ENCODE measurements at places on chromosomes 1 and 21. TPM values are rescaled to one million over a fixed set of nuclear protein-coding genes. Genes with fewer than 3 reads are reported as not detected.

S1PR1 gene
- total RNA-seq: 75.1 TPM

ATP5PO gene
- total RNA-seq: 161 TPM

PLEKHO1 gene
- 55.2 TPM for total RNA-seq

KAZN gene
- 16.0 TPM for total RNA-seq

IL19 gene
- total RNA-seq: not detected

LHX8 gene
- total RNA-seq: not detected

DNA sequence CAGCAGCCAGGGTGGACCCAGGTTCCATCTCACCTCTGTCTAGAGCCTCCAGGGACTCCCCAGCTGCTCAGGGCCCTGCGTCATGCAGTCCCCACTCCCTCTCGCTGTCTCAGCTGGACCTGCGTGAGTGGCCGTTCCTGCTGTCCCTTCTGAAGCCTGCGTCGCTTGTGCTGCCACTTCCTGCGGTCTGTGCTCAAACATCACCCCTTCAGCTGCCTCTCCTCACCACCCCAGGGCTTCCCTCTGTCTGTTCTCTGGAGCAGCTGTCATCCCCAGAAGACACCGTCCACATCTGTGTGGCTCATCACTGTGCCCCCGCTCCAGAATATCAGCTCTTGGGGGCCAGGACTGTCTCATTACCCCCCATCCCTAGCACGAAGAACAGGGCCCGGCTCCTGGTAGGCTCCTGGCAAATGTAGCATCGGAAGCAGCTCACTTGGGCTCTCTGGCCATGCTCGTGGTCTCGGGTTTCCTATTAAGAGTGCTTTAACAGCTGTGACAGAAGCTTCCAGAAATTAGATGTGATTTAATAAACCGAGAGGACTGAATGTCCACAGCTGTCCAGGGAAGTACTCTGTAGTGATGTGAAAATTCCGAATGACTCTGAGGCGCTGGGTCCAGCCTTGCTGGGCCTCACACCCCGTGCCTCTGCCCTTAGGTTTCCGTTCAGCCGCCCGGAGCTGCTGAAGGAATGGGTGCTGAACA lies 3.3 kb downstream of the THAP3 start:
- no peaks in the 10 kb centered on the region for H3K27me3 ChIP-seq
- H3K36me3 ChIP-seq: peaks cover 14% of the 10 kb centered on the region
- no peak overlapping the region for H3K4me3 ChIP-seq
- no peak overlapping the region for H3K27ac ChIP-seq
- DNase-seq: no peak
- no peaks in the 10 kb centered on the region for H3K4me1 ChIP-seq

DNA sequence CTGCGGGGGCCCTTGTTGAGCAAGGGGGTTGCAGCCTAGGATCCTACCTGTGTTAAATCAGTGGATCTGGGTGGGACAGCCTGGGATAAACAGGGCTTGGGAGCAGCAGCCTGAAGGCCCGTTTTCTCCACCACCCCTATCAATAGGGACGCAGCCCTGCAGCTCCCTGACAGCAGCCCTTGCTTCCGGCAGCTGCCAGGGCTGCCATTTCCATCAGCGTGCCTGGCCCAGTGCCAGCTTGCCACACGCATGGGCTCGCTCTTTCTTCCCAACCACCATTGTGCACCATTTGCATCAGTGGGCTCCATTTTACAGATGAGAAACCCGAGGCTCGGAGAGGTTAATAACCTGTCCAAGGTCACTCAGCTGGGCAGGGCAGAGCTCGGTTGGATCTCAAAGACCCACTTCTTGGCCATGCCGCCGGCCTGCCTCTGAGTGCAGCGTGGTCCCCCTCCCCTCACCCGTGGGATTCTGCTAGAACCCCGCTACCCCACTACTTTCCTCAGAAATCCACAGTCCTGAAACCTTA lies 3.8 kb downstream of the WNT4 start:
- H3K4me3 ChIP-seq: no peak overlapping the region
- H3K27me3 ChIP-seq: peaks cover 76% of the 10 kb centered on the region
- no peak overlapping the region for H3K27ac ChIP-seq

DNA sequence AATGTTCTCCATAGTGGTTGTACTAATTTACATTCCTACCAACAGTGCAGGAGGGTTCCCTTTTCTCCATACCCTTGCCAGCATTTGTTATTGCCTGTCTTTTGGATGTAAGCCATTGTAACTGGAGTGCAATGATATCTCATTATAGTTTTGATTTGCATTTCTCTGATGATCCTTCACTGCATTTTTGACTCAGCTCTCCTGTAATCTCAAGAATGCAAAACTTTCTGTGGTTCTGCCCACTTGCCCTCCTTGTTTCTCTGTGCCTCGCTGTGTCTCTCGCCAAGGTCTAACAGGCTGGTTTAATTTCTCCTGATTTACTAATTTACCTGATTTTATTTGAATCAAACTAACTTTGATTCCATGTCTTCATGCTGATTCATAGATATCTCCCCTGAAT lies 407.9 kb downstream of the ZP4 start:
- H3K4me3 ChIP-seq: no peak overlapping the region
- H3K27ac ChIP-seq: no peak overlapping the region
- H3K27me3 ChIP-seq: no peaks in the 10 kb centered on the region
- no peak for DNase-seq
- H3K36me3 ChIP-seq: no peaks in the 10 kb centered on the region

GRCh38 chr1:7333094-7333493 lies 438.0 kb upstream of the VAMP3 start:
- H3K36me3 ChIP-seq: no peaks in the 10 kb centered on the region
- H3K27ac ChIP-seq: no peak overlapping the region
- no peaks in the 10 kb centered on the region for H3K27me3 ChIP-seq
- no peak overlapping the region for H3K4me3 ChIP-seq
- DNase-seq: no peak

DNA sequence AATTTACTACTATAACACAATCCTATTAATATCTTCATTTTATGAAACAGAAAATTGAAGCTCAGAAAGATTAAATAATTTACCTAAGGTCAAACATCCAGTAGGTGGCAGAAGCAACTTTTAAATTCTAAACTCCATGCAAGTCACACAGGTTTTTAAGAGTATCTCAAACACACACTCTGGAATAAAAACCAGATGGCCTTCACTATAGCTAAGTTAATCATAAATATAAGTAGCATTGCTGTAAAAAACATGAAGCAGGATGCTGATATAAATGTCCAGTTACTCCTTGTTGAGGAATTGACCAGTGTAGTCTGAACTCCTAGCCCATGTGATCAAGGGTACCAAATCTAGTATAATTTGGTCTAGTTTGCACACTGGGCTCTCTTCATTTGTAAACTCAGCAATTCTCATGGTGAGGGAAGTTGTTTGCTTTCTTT lies 9.4 kb upstream of the FMO3 start:
- no peak for DNase-seq
- peak overlapping the region; percentile 23 for H3K27ac ChIP-seq
- no peaks in the 10 kb centered on the region for H3K27me3 ChIP-seq
- peaks cover 6% of the 10 kb centered on the region for H3K4me1 ChIP-seq

GRCh38 chr1:17494114-17494729 lies 45.3 kb upstream of the ARHGEF10L start:
- H3K27ac ChIP-seq: no peak overlapping the region
- H3K27me3 ChIP-seq: no peaks in the 10 kb centered on the region

- no peak overlapping the region for H3K4me3 ChIP-seq
- H3K36me3 ChIP-seq: no peaks in the 10 kb centered on the region
- no peak for DNase-seq
- H3K27ac ChIP-seq: no peak overlapping the region
- no peaks in the 10 kb centered on the region for H3K27me3 ChIP-seq
Measured at GRCh38 chr1:67683316-67683715, 1.7 kb upstream of the GADD45A start.

DNA sequence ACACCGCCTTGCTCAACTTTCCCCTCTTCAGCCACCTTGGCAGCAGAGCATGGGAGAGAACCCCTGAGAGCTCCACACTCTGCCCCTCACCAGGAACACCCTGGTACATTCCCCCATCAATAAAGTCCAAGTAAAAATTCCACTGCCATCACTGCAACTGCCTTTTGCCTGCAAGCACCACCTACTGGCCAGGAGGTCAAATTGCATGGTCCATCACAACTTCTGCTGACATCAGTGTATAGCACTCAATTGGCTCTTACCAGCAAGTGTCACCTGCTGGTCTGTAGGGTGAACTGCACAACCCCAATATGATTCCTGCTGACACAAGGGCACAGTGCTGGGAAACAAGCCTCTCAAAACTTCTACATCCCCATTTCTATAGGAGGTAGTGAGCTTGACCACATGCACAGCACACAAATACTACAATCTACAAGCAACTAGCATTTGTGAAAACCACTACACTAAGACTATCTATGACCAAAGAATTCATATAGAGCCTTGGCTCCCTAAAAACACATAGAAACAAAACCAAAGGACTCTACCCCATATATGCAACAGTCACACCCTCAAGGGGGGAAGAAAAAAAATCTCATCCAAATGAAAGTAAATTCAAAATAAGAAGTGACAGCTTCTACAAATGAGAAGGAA lies 69.2 kb downstream of the FASLG start:
- no peaks in the 10 kb centered on the region for H3K4me1 ChIP-seq
- H3K4me3 ChIP-seq: no peak overlapping the region
- no peak overlapping the region for H3K27ac ChIP-seq

GRCh38 chr1:224448453-224449017 lies 13.9 kb upstream of the WDR26 start:
- no peak overlapping the region for H3K4me3 ChIP-seq
- no peaks in the 10 kb centered on the region for H3K36me3 ChIP-seq
- H3K4me1 ChIP-seq: no peaks in the 10 kb centered on the region
- no peaks in the 10 kb centered on the region for H3K27me3 ChIP-seq
- DNase-seq: no peak
- H3K27ac ChIP-seq: no peak overlapping the region

DNA sequence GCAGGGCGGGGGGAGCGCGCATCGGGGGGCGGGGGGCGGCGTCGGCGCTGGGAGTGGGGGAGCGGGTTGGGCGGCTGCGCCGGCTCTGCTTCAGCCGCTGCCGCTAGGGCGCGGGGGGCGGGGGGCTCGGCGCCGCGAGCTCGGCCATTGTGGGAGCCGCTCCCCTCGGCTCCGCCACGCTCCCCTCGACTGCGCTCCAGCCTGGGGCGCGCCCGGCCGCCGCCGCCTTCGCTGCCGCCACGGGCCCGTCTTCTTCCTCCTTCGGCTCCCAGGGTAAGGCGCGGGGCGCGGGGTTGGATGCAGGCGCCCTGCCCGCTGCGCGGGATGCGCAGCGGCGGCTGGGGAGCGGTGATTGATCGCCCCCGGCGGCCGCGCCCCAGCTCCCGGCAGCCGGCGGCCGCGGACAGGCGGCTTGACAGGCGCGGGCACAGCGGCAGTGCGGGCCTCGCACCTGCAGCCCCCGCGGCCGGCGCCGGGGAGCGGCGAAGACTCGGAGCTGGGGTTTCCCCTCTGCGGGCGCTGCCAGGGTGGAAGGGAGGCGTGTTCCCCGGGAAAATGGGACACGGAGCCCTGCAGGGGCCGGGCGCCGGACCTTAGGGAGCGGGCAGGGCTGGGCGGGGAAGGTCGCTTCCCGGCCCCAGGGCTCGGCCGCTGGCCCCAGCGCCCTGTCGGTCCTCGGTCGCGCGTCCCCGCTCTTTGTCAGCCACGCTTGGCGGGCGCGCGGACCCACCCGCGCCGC lies 55.3 kb downstream of the NDUFS5 start:
- no peak overlapping the region for H3K27ac ChIP-seq
- H3K36me3 ChIP-seq: no peaks in the 10 kb centered on the region
- H3K4me3 ChIP-seq: peak overlapping the region; percentile 38

DNA sequence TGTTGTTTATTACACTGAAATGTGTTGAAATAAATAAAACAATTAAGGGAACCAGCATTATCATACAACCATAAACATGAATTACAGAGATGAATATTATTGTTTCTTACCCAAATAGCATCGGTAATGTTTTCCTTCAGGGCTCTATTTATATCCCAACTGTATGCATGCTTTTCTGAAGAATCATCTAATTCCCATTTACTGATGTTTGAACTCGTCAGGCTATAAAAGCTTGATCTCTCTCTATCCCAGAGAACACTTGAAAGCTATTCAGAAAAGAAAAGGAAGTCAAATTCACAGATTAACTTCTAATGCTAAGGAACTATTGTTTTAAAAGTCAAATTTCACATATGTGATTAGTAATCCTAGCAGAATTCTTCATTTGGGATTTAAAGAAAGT lies 12.4 kb downstream of the NUP133 start:
- no peaks in the 10 kb centered on the region for H3K4me1 ChIP-seq
- H3K36me3 ChIP-seq: peaks cover 2% of the 10 kb centered on the region
- H3K27ac ChIP-seq: no peak overlapping the region
- H3K4me3 ChIP-seq: no peak overlapping the region
- DNase-seq: no peak
- H3K27me3 ChIP-seq: no peaks in the 10 kb centered on the region

GRCh38 chr1:155131285-155131684 lies 3.6 kb downstream of the EFNA1 start:
- H3K36me3 ChIP-seq: no peaks in the 10 kb centered on the region
- H3K27me3 ChIP-seq: no peaks in the 10 kb centered on the region
- H3K27ac ChIP-seq: peak overlapping the region; percentile 90
- DNase-seq: no peak
- H3K4me1 ChIP-seq: peaks cover 31% of the 10 kb centered on the region

DNA sequence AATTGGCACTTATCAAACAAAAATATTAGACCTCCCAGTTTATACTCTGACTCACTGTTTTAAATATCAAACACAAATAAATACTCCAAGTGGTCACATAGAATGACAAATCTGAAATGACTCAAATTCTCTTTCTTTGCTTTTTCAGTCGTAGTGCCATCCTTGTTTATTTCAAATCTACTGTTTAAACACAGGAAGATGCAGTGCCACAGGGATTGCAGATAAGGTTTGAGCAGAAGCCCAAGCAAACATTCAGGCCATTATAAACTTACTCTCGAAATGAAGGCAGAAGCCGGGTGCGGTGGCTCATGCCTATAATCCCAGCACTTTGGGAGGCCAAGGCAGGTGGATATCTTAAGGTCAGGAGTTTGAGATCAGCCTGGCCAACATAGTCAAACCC lies 255.4 kb upstream of the PLXNA2 start:
- no peaks in the 10 kb centered on the region for H3K27me3 ChIP-seq
- H3K4me3 ChIP-seq: no peak overlapping the region
- no peak overlapping the region for H3K27ac ChIP-seq

DNA sequence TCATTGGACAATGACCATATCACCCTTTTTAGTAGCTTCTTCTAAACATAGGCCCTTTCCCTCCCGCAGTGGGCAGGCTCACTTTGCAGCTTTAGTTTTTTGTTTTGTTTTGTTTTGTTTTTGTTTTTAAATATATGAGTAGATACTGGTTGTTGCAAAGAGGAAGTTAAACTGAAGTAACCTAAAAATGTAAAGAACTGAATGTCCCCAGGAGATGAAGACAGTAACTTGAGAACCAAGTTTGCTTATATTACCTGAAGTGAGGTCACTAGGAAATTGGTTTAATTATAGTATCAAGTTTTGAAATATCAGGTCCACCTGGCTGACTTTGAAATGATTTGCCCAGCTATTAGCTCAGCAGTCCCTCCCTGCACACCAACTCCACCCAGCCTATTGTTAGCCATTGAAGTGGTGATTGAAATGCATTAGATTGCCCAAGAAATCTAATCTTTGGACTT lies 18.2 kb downstream of the SMAP2 start:
- H3K27me3 ChIP-seq: no peaks in the 10 kb centered on the region
- peaks cover 51% of the 10 kb centered on the region for H3K4me1 ChIP-seq
- DNase-seq: no peak
- H3K27ac ChIP-seq: peak overlapping the region; percentile 81
- H3K36me3 ChIP-seq: no peaks in the 10 kb centered on the region
- no peak overlapping the region for H3K4me3 ChIP-seq

- peaks cover 14% of the 10 kb centered on the region for H3K36me3 ChIP-seq
- no peak overlapping the region for H3K27ac ChIP-seq
- no peak overlapping the region for H3K4me3 ChIP-seq
- no peak for DNase-seq
- H3K4me1 ChIP-seq: no peaks in the 10 kb centered on the region
Measured at GRCh38 chr1:232980355-232980978, 30.1 kb downstream of the NTPCR start.

Data from tibial nerve (tissue), 4 donors.